ENCODE measurements at places on chromosomes 13 and 19.

- DNase-seq: no peak
Measured at GRCh38 chr13:68927387-68928026, 1180.1 kb upstream of the ATXN8OS start.

GRCh38 chr19:33394723-33395560 lies 21.4 kb downstream of the CEBPG start:
- DNase-seq: no peak

GRCh38 chr19:16146112-16146511 lies 2.6 kb downstream of the HSH2D start:
- DNase-seq: no peak

DNA sequence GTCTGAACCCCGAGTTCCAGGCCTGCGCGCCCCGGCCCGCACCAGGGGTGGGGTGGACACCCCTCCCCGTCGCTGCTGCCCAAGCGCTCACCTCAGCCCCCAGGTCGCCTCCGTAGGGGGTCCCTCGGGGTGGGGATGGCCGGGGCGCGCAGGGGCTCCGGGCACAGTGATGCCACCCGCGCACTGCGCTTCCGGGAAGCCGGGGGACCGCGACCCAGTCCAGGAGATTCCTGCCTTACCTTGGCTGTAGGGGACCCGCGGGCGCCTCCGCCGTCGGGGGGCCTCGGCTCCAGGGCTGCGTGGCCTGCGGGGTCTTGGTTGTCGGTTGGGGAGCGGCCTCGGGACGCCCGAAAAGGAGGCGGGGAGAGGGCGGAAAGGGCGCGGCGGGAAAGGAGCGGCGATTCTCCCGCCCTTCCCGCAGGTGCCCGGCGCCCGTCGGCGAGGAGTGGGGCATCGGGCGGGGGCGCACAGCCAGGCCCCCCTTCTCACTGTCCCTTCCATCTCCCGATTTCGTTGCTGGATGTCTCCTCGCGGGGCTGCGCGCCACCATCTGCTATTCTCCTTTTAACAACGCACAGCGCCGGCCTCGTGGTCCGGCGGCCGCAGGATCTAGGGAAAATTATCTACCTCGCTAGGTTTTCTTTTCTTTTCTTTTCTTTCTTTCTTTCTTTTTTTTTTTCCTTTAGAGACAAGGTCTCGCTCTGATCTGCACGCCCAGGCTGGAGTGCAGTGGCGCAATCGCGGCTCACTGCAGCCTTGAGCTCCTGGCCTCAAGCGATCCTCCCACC lies at the start of gene KEAP1:
Gene KEAP1 (minus strand): TSS at position 355 of the 788 bp plus-strand sequence. CDS start 3,323 bp downstream, outside the sequence.
- no peak for DNase-seq

DNA sequence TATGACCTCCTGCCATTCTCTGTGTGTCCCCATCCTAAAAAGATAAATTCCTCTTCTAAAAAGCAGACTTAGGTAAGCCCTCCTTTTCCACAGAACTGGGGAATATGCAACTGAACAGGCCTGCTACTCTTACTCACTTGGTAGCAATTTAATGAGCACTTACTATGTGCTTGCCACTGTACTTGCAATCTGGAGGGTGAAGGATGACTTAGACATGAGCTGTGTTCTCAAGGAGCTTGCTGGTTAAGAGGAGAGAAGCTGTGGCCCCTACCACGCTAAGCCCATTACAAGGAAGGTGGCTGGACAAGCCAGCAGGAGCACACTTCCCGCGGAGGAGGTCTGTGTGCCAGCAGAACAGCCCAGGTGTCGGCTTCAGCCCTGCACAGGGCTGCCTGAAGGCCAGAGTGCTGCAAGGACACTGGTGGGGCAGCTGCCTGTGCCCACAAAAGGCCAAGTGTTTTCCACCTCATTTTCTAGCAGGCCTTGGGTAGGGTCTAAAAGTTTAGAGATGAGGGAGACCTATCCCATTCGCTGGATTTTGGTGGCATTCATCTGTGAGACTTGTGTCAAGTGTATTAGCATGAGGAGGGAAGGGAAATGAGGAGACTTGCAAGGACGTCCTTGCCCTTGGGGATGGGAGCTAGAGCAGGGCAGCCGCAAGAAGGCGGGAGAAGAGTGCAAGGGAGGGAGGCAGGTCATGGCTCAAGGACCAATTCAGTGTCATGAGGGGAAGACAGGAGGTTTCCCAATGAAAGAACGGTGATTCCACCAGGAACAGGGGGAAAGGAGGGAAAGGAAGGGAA lies 52.0 kb downstream of the COL4A1 start:
- no peak for DNase-seq
